Stimulated activated CD4-positive, alpha-beta T cell treated with anti-CD3 and anti-CD28 coated beads, Interleukin-4, amount 100 ng/mL, for 4 hours (primary cell): ENCODE measurements at places on chromosomes 4 and X.

GRCh38 chrX:73964579-73964978, 339.4 kb upstream of the ZCCHC13 start:
- DNase-seq = no peak

DNA sequence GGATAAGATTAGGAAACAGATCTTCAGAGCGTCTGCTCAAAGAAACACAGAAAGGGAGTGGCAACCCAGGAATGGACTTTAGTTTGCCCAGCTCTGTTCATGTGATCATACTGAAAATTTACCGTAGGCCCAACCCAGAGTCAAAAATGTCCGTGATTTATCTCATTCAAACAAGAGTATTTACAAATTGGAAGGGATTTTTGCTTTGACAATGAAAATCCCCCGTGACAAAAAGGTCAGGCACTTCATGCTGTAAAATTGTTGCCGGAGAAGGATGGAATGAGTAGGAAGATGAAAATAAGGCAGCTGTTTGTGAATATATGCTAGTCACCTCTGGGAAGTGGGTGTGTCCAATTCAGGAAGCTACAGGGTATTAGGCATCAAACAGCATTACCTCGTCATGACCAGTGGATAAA, 1.2 kb downstream of the SULT1B1 start:
- DNase-seq = no peak

GRCh38 chr4:182212211-182212761, 30.9 kb upstream of the TENM3 start:
- no peak for DNase-seq

DNA sequence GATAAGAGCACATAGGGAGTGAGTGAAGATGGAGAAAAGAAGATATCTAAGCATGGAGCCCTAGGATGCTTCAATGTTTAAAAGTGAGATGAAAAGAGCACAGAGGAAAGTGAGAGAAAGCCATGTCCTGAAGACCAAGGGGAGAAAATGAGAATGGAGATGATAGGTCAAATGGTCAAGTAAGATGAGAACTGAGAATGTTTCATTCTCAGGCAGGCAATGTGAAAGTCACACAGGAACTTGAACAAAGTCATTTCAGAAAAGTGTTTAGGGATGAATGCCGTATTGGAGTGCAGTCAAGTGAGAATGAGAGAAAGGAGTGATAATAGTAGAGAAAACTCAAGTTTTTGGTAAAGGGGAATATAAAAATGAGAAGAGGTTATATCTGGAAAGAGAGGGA, 148.7 kb upstream of the PTCHD1 start:
- DNase-seq = no peak

GRCh38 chrX:114611018-114611619, 27.2 kb downstream of the HTR2C start:
- no peak for DNase-seq

DNA sequence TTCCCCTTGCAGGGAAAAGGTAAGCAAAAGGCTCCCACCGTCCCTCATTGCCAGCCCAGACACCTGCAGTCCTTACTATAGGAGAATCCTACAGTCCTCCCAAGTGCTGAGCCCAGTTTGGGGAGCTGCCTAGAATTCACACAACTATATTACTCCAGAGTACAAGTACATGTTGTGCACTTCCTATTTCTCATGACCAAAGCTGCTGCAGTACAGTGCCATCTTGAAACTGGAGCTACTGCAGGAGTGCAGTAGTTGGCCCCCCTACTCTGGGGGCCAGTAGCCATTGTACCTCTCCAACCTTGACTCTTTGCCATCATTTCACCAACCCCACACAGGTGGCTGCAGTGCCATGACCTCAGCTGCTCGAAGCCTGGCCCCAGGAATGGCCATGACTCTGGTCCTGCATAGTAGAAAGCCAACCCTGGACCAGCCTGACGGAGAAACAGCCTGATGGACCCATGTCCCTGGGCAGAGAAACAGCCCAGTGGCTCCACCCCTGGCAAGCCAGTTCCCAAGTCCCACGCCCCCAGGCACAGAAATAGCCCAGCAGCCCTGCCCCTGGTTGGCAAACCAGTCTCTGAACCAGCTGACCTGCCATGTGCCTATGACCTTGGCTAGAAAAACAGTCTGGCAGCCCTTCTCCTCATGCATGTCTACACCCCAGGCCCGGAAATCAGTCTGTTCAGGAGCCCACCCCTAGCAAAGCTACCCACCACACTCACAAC, 51.9 kb downstream of the PHKA1 start:
- no peak for DNase-seq

DNA sequence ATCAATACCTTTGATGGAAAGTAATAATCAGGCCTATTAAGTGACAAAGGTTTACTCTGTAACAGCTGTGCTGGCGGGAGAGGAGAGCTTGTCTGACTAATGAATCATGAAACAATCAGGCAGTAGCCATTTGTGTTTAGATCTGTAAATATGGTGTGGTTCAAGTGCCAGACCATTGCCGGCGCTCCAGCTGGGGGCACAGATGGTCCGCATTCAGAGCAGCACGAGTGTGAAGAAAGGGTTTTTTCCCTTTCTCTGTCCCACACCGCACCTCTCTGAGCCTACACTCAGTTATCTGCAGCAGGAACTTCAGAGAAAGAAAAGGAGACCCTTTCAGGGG, 111.3 kb upstream of the PAQR3 start:
- no peak for DNase-seq

DNA sequence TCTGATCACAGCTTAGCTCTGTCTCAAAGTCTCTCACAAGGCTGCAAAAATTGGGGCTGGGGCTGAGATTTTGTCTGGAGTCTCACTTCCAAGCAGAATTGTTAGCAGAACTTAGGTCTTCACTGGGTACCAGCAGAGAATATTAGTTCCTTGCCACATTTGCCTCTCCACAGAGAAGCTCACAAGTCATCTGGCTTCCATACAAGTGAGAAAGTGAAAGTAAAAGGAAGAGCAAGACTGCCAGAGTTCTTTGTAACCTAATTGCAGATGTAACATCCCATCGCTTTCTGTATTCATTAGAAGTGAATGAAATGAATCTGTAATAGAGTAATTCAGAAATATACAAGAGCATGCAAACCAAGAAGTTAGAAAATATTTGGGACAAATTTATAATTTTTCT, 624.1 kb upstream of the GNPDA2 start:
- no peak for DNase-seq

- DNase-seq = no peak
Observed at GRCh38 chrX:45400027-45400779, 199.5 kb upstream of the DIPK2B start.

- no peak for DNase-seq
Observed at GRCh38 chrX:45954026-45954425, 591.2 kb downstream of the ZNF674 start.

DNA sequence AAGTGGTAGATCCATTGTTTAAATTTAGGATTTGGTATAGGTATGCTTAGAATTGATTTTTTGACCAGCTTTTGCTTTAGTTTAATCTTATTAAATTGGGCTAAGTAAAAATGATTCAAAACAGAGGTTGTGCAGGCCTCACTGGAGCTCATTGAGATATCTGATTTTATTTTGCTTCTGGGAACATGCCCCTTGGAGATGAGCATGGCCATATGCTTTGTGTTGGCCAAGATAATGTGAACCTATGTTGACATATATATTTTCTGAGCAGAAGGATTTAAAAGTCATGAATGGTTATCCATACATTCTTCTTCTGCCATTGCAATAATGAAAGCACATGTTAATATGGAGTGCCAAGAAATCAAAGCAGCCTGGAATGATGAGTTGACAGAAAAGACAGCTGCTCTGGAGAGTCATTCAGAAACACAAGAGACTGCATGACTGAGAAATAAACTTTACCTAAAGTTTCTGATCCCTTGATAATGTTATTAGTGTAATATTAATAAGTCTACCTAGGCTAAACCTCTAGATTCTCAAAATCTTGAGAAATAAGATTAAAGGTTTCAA, 489.7 kb upstream of the GNPDA2 start:
- DNase-seq = no peak

DNA sequence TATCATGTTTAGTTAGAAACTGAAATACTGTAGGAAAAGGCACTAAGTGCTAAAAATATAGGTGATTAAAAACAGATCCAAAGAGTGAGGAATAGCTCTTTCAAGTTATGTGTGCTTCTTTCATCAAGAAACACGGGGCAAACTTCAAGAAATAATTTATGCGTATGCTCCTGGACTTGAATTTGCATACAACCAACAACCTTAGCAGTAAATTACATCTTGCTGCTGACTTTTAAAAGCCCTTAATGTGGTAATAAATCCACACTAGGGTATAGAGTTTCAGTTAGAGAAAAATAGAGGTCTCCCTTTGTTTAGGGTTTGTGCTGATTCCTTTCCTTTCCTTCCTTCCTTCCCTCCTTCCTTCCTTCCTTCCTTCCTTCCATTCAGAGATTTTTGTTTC, 94.5 kb upstream of the GC start:
- no peak for DNase-seq
